ENCODE measurements at places on chromosomes 1 and 21. TPM values are rescaled to one million over a fixed set of nuclear protein-coding genes. Genes with fewer than 3 reads are reported as not detected.

The KIAA0040 gene
- 40.8 TPM for polyA plus RNA-seq

The FCAMR gene
- polyA plus RNA-seq: not detected

The FAM167B gene
- not detected for polyA plus RNA-seq

The MYOG gene
- not detected for polyA plus RNA-seq

The MAP1LC3C gene
- polyA plus RNA-seq: not detected

The RGS8 gene
- polyA plus RNA-seq: not detected

The IGSF9 gene
- 5.8 TPM for polyA plus RNA-seq

The INSRR gene
- polyA plus RNA-seq: not detected

The CFHR2 gene
- polyA plus RNA-seq: not detected

The DNAJC6 gene
- polyA plus RNA-seq: 7.7 TPM

The ZBTB7B gene
- polyA plus RNA-seq: 20.9 TPM

The EPHB2 gene
- polyA plus RNA-seq: 0.10 TPM

The C1orf210 gene
- 4.6 TPM for polyA plus RNA-seq

The ZNF644 gene
- polyA plus RNA-seq: 12.3 TPM

The SPRR4 gene
- 1.9 TPM for polyA plus RNA-seq

The EYA3 gene
- polyA plus RNA-seq: 17.6 TPM

The NDUFV3 gene
- 26.1 TPM for polyA plus RNA-seq

The ADAMTSL4 gene
- polyA plus RNA-seq: 22.8 TPM

The MR1 gene
- polyA plus RNA-seq: 24.0 TPM

The SH2D2A gene
- 4.5 TPM for polyA plus RNA-seq

Measured in keratinocyte (primary cell).